ENCODE measurements at places on chromosomes 4 and X.

DNA sequence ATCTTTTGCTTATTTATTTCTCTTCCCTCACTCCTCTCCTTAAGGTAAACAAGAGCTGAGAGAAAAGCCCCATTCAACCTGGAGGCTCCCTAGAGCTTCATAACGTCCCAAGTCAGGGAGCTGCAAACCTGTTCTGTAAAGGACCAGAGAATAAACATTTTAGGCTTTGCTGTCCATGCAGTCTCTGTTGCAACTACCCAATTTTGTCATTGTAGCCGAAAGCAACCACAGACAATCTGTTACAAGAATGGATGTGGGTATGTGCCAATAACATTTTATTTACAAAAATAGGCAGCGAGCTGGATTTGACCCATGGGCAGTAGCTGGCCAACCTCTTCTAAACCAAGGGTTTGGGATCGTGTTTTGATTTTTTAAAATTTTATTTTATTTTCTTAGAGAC, 71.3 kb upstream of the TBL1X start:
- DNase-seq = no peak

DNA sequence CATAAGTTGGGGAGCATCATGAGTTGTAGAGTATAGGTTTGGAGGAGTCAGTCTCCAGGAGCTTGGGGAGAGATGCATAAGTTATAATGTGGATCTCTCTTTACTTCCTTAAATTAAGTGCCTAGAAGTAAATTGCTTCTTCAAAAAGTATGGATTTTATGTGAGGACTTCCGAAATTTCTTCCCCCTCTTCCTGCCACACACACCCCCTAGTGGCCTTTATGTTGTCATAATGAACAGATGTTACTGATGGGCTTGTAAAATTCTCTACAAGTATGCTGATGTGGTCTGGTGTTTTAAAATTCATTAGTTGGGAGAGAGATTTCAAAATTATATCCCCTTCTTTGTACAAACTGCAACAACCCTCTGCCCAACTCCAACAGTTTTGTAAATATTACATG, 2.3 kb upstream of the METTL14 start:
- DNase-seq = peak; percentile 52

GRCh38 chr4:173520921-173521466, 9.0 kb downstream of the HAND2 start:
- DNase-seq = no peak

- DNase-seq = no peak
These were observed 168.5 kb upstream of the LDB2 start for GRCh38 chr4:17066972-17067371.

GRCh38 chrX:48864210-48864609, 28.8 kb upstream of the PCSK1N start:
- DNase-seq = no peak

DNA sequence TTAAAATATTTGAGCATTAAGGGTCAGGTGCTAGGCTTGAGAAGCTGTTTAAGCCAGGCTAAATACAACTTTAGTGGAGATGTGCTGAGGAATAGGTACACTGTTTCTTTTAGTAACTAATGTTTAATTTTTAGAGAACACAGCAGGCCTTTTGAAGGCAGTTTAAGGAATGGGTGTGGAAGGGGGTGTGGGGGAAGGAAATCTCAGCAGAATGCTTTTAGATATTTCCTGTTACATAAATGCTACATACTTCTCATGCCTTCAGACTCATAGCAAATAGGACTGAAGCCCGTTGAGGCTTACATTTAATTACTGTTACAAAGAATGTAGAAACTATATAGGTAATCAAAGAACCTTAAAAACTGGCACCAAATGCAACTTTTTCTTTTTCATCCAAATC, 66.3 kb downstream of the WWC2 start:
- no peak for DNase-seq

GRCh38 chr4:84803720-84804119, 162.8 kb downstream of the WDFY3 start:
- DNase-seq = no peak

DNA sequence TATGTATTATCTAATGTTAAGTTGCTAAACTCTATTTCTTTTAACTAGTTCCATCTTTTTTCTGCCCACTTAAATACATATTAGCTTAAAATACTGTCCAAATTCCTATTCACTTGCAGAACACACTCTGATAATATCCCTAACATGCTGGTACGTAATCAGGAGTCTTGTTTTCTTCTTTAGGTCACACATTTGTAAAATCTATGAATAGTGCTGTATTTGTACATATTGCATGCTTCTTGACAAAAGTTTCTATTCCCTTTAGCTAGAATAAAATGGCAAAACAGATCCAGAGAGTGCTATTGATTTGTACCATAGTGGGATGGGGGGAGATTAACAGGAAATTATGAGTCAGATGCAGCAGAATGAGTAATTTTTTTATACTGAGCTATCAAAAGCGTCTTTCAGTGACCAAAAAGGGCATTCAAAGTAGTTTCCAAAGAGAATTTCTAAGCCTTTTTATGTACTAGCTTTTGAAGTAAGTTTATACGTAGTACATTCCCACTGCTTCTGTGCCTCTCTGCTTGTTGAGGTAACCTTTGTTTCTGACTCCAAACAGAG, 126.5 kb downstream of the PTPN13 start:
- DNase-seq = no peak

- peak; percentile 74 for DNase-seq
These were observed 222.3 kb upstream of the AGTR2 start for GRCh38 chrX:115948018-115948923.

GRCh38 chr4:10611673-10612072, 72.9 kb downstream of the CLNK start:
- peak; percentile 79 for DNase-seq

- no peak for DNase-seq
These were observed 268 bp upstream of the PRRG1 start for GRCh38 chrX:37348971-37349220.

DNA sequence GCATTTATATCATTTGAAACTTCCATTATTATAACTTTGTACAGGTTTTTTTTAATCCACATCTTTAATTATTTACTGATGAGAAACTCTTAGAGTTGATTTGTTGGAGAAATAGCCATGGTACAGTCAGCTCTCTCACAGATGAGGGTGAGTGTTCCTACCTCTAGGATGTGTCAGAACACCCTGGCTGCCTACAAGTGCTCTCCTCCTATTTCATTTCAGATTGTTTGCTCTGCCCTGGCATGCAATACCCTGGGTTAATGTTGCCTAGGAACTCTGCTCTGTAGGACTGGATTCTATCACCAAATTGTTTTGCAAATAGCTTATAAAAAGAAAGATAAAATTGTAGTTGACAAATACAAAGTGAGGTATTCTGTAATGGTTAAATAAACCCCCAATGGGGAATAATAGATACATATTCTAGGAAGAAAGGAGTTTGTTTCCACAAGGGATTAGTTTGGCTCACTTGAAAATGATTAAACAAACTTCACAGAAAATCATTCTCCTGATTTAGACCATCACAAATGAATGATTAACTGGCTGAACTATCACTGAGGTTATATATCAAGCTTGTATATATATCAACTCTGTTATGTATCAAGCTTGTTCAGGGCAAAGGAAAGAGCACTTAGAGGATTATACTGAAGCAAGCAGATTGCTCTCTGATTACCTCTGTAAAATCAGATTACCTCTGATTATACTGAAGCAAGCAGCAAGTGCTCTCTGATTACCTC, 150.0 kb downstream of the PDE5A start:
- peak; percentile 92 for DNase-seq

GRCh38 chr4:158710814-158711213, 12.4 kb downstream of the PPID start:
- peak; percentile 6 for DNase-seq

GRCh38 chr4:36854554-36854953, 390.0 kb upstream of the NWD2 start:
- no peak for DNase-seq

- DNase-seq = peak; percentile 95
These were observed 383 bp upstream of the TBC1D19 start for GRCh38 chr4:26583538-26583864.

DNA sequence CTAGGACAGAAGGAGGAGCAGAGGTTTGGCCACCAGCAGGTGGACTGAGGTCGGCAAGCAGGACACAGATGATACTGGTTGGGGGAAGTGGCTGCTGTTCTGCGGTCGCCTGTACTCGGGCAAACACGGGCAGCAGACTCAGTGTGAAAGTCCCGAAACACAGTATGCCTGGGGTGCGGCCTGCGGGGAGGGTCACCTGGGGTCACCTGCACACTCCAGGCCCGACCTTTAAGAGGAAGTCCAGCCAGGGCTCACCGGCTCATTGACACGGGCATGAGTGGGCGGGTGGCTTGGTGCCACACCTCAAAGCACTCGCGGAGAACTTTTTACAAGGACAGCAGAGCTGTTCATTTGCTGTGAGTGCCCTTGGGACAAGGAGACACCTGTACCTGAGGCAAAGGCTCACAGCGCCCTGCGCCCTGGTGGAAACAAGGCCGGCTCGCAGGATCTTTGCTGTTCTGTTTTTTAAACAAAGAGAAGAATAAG, 71.5 kb upstream of the MXD4 start:
- DNase-seq = no peak

DNA sequence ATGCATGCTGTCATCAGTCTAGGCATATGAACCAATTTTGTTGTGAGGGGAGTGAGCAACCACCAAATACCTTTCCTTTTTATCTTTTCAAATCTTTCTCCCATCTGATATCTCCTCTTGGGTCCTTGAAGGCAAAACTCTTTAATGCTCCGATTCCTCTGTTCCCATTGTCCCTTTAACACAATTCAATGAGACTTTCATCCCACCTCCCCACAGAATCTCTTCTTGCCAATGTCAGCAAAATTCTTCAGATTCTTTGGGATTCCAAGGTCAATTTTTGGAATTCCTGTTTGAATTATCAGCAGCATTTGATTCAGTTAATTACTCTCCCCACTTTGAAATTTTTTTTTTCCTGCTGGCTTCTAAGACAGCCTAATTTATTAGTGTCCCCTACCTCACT, 232.7 kb downstream of the COX7B2 start:
- DNase-seq = no peak

DNA sequence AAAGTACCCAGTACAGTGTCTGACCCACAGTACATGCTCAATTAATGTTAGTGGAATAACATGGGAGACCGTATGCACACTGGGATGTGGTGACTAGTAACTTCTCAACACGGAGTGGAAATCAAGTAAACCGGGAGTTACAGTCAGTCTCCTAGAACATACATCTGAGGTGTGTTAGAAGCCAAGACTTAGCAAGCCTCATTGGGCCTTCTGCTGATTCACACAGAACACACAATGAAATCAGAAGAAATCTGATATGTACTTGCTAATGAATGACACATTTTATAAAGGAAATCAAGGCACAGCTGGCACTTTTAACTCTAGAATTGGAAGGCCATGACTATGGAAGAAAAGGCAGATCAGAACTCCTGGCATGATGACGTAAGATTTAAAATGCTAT, 13.0 kb downstream of the TRAPPC2 start:
- DNase-seq = peak; percentile 62

GRCh38 chrX:149638860-149639259, 7.3 kb upstream of the TMEM185A start:
- no peak for DNase-seq

DNA sequence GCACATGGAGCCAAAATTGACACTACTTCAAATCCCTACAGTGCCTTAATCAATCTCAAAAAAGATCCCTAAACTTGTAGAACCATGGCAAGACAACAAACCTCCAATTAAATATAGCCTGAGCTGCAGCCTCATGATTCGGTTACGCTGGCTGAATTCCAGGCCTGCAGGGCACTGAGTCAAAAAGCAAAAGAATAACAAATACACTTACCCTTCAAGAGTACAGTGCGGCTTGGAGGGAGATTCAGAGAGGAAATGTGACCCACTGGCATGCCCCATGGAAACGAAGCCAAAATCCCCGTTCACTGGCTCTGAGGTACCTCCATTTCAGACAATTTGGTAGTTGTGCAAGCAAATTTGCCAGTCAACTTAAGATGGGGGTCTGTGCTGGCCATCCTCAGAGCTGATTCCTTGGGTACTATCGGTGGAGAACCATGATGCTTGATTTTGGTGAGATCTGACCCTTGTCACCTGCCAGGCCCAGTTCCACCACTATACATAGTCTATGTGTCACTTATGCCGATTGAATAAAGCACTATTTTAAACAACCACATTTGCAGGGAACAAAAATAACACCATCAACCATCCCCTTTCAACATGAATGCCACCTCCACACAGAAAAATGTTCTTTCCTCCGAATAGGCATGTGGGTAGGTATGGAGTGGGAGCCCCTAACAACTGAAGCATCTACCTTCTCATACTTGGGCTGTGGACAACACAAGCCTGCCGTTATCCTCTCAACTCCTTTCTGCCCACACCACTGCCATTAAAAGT, 2.1 kb downstream of the C4orf54 start:
- DNase-seq = no peak

DNA sequence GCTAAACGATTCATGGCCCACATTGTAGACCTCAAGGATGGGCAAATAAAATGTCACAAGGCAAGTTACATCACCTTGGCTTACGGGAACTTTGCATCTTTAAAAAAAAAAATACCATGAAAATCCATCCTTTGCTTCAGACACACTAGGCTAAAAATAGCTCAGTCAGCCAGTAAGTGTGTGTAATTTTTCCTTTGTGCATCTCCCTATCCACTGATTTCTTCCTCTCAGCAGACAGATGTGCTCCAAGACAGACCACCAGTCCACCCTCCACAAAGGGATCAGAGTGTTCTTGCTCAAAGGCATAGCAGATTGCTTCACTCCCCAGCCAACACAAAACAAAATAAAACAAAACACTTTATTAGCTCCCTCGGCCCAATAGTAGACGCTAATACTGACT, 14.6 kb downstream of the LDB2 start:
- no peak for DNase-seq

DNA sequence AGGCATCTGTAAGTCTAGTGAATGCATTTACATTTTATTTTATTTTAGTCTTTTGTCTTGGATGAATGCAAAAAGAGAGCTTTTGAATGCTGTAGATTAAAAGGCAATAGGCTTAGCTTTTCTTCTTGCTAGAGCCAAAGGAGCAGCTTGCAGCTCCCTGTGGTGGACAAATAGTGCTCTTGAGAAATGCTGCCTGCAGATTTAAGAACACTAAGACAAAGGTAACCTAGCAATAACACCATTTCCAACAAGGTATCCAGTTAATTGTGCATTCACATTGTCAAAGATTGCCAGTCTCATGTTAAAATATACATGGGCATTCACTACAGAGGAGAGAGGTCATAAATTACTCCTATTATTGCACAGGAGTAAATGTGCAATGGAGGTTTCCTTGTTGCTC, 859.2 kb upstream of the PRKX start:
- DNase-seq = no peak

GRCh38 chrX:103431316-103431715, 55.0 kb downstream of the BEX3 start:
- DNase-seq = no peak

DNA sequence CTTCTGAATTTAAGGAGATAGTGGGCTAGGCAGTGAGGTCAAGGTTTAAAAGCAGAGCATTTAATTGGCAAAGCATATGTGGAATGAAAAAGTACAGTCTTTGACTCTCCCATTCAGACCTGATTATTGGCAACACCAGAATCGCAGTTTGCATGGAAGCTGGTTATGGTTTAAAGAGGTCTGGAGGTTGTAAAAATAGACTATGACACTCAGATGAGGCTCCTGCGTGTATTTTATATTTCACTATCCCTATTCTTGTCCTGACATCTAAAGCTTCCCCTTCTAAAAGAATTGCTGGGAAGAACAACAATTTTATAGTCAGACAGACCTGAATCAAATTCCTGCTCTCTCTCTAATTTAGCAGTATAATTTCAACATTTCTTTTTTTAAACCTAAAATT, 302.9 kb downstream of the PCDH7 start:
- DNase-seq = no peak
